Activated naive CD4-positive, alpha-beta T cell treated with anti-CD3 and anti-CD28 coated beads for 36 hours (primary cell): ENCODE measurements at places on chromosomes 2 and 18. TPM values are rescaled to one million over a fixed set of nuclear protein-coding genes. Genes with fewer than 3 reads are reported as not detected.

DNA sequence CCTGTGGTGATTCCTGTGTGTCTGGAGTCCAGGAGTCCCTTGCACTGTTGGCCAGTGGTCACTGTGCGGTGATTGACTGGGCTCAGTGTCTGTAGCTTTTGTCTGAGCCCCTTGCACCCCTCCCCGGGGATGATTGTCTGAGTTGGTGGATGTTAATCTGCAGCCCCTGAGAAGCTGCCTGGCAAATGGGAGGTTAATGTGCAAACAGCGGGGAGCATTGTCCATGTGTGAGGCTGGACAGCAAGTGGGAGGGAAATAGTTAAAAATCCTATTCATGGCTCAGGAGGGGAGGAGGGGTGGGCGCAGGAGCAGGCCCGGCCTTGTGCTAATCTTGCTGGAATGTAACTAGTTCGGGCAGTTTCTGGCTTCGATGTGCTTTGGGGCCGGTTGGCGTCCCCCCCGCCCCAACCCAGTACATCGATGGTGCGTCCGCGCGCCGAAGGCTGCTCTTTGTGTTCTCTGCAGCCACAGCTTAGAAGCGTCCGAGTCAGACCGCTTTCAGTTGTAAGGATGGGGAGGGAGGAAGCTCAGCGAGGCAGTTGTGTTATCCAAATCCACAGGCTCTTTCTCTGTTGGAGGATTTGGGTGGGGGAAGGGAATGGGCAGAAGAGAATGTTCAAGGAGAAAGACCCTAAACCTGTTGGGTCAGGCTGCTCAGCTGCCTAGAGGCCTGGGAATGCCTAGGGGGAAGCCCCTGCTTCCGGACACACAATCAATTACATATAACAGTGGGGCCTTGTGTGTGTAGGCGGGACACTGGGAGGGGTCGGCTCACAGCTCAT is 71.8 kb downstream of the TGOLN2 start:
- DNase-seq = no peak
- no peaks in the 10 kb centered on the region for H3K4me1 ChIP-seq
- no peaks in the 10 kb centered on the region for H3K36me3 ChIP-seq
- no peak overlapping the region for H3K27ac ChIP-seq

GRCh38 chr2:40098786-40099470 is 319.9 kb upstream of the THUMPD2 start:
- H3K4me3 ChIP-seq = no peak overlapping the region
- no peak for DNase-seq
- H3K4me1 ChIP-seq = no peaks in the 10 kb centered on the region
- H3K27ac ChIP-seq = no peak overlapping the region
- H3K36me3 ChIP-seq = no peaks in the 10 kb centered on the region

DNA sequence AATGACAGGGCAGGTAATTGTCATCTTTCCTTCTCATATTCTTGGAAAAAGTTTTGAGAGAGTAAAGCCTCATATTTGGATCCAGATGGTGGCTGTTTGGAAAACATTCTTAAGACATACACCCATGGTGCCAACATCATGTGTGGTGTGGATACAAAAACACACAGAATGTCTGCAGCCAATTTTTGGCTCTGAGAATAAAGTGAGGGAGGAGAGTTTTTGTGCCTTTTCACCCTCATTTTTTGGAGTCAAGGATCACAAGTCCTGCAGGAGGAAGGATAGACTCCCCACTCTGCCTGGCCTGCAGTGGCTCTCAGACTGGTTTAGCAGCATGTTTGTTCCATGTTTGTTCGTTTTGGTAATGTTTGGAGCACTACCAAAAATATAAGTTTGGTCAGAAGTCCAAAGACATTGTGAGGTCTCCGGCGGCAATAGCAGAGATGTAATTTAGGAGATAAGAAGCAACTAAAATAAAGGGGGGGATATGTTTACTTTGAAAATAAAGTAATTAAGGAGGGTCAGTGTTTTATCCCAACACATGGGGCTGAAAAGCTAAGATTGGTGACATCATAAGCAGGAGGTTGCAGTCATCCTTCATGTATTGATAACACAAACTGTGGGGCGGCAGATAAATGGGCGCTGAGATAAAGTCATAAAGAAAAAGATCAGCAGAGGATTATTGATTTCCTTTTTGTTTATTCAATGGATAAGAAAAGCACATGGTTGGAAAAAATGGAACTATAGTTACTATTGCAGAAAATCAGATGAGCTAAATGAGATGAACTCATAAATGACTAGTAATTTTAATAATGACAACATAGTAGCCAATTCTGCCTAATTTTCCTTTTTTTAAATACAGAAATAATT is 655 bp downstream of the NOSTRIN start:
- peaks cover 6% of the 10 kb centered on the region for H3K4me1 ChIP-seq
- DNase-seq = no peak
- no peaks in the 10 kb centered on the region for H3K27me3 ChIP-seq
- no peak overlapping the region for H3K4me3 ChIP-seq

The TRPM8 gene
- not detected for total RNA-seq

DNA sequence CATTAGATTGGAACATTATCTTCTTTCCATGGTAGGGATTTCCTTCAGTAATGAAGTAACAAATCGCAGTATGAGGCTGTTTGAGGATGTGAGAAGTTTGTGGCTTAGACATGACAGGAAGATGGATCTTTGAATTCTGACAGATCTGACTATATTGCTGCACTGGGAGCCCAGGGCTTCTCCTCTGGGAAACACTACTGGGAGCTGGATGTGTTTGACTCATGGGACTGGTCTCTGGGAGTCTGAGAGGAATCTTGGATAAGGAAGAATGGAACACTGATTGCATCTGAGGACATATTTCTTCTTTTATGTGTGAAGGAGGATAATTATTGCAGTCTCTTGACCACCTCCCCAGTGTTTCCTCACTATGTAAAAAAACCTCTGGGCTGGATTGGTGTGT is 77.2 kb upstream of the ST6GAL2 start:
- H3K36me3 ChIP-seq = no peaks in the 10 kb centered on the region
- no peak overlapping the region for H3K27ac ChIP-seq
- H3K27me3 ChIP-seq = no peaks in the 10 kb centered on the region
- H3K4me1 ChIP-seq = no peaks in the 10 kb centered on the region
- no peak overlapping the region for H3K4me3 ChIP-seq
- DNase-seq = no peak

GRCh38 chr2:133919285-133919684 is 334.6 kb upstream of the MGAT5 start:
- H3K27ac ChIP-seq = no peak overlapping the region
- H3K36me3 ChIP-seq = no peaks in the 10 kb centered on the region
- H3K27me3 ChIP-seq = peaks cover 4% of the 10 kb centered on the region
- DNase-seq = no peak
- no peak overlapping the region for H3K4me3 ChIP-seq

GRCh38 chr2:178380763-178381162 is 70.2 kb downstream of the PRKRA start:
- no peaks in the 10 kb centered on the region for H3K4me1 ChIP-seq
- H3K4me3 ChIP-seq = no peak overlapping the region
- H3K27ac ChIP-seq = no peak overlapping the region
- H3K27me3 ChIP-seq = peaks cover 2% of the 10 kb centered on the region

DNA sequence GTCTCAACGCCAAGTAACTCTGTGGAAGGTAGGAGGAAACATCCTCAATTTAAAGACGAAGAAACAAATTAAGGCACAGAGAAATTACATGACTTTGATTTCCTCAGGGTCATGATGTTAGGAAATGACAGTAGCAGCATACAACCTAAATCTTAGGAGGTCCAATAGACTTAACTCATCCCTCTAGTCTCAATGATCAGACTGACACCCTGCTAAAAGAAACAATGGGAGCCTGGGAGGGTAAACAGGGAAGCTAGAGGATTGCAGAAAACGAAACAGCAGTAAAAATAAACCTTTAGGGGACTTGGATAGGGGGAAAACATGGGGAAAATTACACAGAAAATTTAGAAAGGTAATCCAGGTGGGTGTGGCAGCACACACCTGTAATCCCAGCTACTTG is 56.0 kb downstream of the ROCK2 start:
- peaks cover 22% of the 10 kb centered on the region for H3K4me1 ChIP-seq
- no peak overlapping the region for H3K27ac ChIP-seq
- DNase-seq = no peak
- no peaks in the 10 kb centered on the region for H3K27me3 ChIP-seq
- H3K36me3 ChIP-seq = peaks cover 24% of the 10 kb centered on the region
- no peak overlapping the region for H3K4me3 ChIP-seq

The AQP4 gene
- total RNA-seq = not detected

GRCh38 chr2:42493468-42494354 is at the start of gene KCNG3:
KCNG3 (minus strand) TSS chr2:42493982; CDS start chr2:42493501, 481 bp downstream.
- no peak within 1 kb of the TSS for H3K27ac ChIP-seq
- H3K27me3 ChIP-seq = peaks cover 10% of the 10 kb centered on the region
- DNase-seq = peak; percentile 74

The TSPYL6 gene
- not detected for total RNA-seq

DNA sequence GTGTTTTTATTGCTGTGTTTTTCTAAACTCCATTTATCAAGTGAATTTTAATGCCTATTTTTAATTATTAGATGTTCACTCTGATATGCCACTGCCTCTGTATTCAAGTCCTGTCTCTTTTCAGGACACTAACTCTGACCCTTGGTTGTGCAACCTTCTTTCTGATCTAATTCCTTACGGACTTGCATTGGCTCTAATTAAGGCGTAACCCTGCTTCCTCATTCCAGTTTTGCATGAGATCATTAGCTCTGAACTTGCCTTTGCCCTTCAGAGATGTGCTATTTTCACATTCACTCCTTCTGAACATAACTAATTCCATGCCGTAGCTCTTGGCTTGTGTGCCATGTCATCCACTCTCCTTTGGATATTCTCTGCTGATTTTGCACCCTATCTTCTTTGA is 162.5 kb upstream of the TMEFF2 start:
- no peak overlapping the region for H3K27ac ChIP-seq
- no peaks in the 10 kb centered on the region for H3K36me3 ChIP-seq
- no peaks in the 10 kb centered on the region for H3K4me1 ChIP-seq
- H3K4me3 ChIP-seq = no peak overlapping the region
- DNase-seq = no peak

DNA sequence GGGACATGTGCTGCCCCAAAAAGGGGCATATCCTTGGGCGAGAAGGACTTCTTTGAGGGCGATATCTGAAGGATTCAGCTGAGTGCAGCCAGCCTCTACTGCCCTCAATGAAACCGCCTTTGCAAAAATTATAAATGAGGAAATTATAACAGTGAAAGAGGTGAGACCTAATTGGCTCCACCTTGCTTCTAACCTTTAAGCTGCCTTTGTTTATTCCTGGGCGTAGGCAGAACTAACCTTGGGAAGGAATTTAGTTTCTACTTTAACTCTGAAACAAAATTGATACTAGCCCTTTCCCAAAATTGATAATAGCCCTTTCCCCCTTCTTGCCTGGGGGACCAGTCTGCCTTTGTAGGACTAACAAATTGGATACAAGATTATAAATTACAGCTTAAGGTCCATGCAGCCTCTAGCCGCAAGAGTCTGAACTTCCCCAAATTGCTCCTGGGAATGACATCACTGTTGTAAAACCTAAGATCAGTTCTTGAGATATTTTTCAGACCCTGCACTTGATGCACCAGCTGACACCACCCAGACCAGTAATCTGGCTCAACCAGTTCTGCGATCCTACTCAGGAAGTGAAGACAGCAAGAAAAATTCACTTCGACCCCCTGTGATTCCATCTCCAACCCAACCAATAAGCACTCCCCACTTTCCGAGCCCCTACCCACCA is 36.0 kb upstream of the ASAP2 start:
- peaks cover 12% of the 10 kb centered on the region for H3K27me3 ChIP-seq
- no peak overlapping the region for H3K4me3 ChIP-seq
- DNase-seq = no peak

The TOGARAM2 gene
- total RNA-seq = 2.0 TPM

- H3K4me3 ChIP-seq = no peak overlapping the region
- H3K27me3 ChIP-seq = peaks cover 18% of the 10 kb centered on the region
- H3K27ac ChIP-seq = no peak overlapping the region
- no peaks in the 10 kb centered on the region for H3K36me3 ChIP-seq
These were observed 22.8 kb downstream of the GPC1 start for GRCh38 chr2:240458044-240458899.

GRCh38 chr2:232325324-232326273 is 53.0 kb upstream of the ALPP start:
- H3K27ac ChIP-seq = no peak overlapping the region
- peaks cover 29% of the 10 kb centered on the region for H3K4me1 ChIP-seq
- H3K27me3 ChIP-seq = no peaks in the 10 kb centered on the region

The MIB1 gene
- total RNA-seq = 26.2 TPM

The ARHGAP15 gene
- 90.1 TPM for total RNA-seq

DNA sequence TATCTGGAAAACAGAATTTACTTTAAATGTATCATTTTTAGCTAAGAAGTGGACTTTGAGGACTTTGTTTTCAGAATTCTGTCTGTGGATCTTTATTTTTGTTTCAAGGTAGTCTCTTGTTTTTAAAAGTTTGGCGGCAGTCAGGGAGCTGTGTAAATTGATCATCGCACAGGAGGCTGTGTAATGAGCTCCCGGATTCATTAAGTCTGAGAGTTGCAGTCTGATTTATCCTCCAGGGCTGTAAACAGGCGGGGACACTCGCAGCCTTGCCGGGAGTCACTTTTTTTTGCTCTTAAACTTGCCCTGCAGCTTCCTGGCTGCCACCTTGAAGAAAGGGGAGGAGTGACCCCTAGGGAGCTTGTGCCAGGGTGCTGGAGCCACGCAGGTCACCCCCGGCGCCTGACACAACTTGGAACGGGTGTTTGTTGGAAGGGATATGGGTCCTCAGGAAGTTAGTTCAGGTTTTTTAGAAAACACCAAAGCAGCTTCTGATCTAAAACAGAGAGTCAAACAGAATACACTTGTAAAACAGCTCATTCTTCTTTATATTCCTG is 76.2 kb downstream of the DCDC2C start:
- peaks cover 33% of the 10 kb centered on the region for H3K27me3 ChIP-seq
- DNase-seq = no peak
- no peaks in the 10 kb centered on the region for H3K36me3 ChIP-seq
- no peak overlapping the region for H3K27ac ChIP-seq
- no peak overlapping the region for H3K4me3 ChIP-seq

The FAM237A gene
- not detected for total RNA-seq

GRCh38 chr2:108418416-108418815 is 30.6 kb upstream of the GCC2 start:
- H3K4me3 ChIP-seq = no peak overlapping the region
- no peaks in the 10 kb centered on the region for H3K4me1 ChIP-seq
- H3K36me3 ChIP-seq = no peaks in the 10 kb centered on the region
- no peak overlapping the region for H3K27ac ChIP-seq
- DNase-seq = no peak

DNA sequence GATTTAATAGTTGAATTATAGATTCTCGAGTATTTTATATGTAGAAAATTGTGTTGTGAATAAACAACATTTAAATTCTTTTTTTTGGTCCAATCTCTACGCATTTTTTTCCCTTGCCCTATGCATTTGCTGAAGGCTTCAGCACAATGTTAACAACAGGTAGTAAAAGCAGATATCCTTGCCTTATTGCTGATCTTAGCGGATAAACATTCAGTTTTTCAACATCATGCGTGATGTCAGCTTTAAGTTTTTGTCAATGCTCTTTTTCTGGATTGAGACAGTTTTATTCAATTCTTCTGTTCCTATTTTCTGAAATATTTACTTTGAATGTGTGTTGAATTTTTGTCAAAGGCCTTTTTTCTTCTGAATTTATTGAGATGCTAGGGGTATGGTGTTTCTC is 11.6 kb upstream of the OR6B3 start:
- DNase-seq = no peak
- peaks cover 17% of the 10 kb centered on the region for H3K27me3 ChIP-seq
- H3K36me3 ChIP-seq = no peaks in the 10 kb centered on the region
- no peaks in the 10 kb centered on the region for H3K4me1 ChIP-seq
- no peak overlapping the region for H3K4me3 ChIP-seq

The IL1A gene
- total RNA-seq = 0.29 TPM
